ENCODE measurements at places on chromosomes 12 and 14.

GRCh38 chr14:64500088-64500487 is 3.5 kb downstream of the ZBTB25 start:
- no peak for DNase-seq

GRCh38 chr12:117514016-117514415 is 152.6 kb upstream of the NOS1 start:
- no peak for DNase-seq

- DNase-seq = no peak
These were observed 517.5 kb downstream of the NELL2 start for GRCh38 chr12:44358636-44359035.

GRCh38 chr12:96623155-96623554 is 133.8 kb downstream of the CFAP54 start:
- DNase-seq = no peak

GRCh38 chr14:96434040-96434439 is 42.1 kb downstream of the AK7 start:
- no peak for DNase-seq

- no peak for DNase-seq
These were observed 1064.1 kb upstream of the FLRT2 start for GRCh38 chr14:84465880-84466279.

GRCh38 chr14:61385002-61385685 is 63.8 kb downstream of the PRKCH start:
- DNase-seq = no peak

GRCh38 chr12:28390206-28390605 is 199.9 kb downstream of the CCDC91 start:
- no peak for DNase-seq

DNA sequence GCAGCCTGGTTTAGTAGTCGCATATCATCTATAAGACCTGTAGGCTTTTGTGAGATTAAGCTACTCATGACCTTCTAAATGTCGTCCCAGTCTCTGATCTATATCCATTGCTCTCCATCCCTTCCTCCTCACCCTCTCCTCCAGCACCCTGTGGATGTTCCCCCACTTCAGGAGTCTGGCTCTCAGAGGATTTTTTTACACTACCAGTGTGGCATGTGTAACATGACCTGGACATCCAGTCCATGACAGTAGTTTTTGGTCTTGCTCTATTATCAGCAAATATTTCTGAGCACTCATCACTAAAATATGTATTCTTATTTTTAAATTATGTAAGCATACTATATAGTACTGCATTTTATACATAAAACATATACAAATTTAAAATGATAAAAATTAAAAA is 142.1 kb downstream of the DYRK2 start:
- DNase-seq = no peak

DNA sequence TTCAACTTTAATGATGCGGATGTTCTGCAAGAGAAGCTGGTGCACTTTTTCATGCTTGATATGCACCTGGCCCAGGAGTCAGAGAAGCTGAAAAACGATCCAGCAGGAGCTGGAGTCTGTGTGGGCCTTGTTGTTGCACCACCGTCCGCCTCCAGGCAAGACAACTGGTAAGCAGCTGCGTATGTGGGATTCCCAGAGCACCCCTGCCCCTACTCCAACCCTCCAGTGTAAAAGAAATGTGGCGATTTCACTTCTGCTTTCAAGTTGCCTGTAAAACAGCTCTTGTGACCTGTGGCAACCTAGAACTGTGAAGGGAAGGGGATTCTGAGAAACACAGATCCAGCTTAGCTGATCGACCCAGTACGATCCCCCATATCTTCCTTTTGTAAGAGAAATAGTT is 154.1 kb upstream of the PELI2 start:
- no peak for DNase-seq

GRCh38 chr12:45587012-45587411 is 142.5 kb upstream of the ARID2 start:
- DNase-seq = no peak

GRCh38 chr12:124524231-124524925 is 43.0 kb downstream of the NCOR2 start:
- no peak for DNase-seq

GRCh38 chr12:32440120-32440865 is 40.9 kb downstream of the FGD4 start:
- no peak for DNase-seq

DNA sequence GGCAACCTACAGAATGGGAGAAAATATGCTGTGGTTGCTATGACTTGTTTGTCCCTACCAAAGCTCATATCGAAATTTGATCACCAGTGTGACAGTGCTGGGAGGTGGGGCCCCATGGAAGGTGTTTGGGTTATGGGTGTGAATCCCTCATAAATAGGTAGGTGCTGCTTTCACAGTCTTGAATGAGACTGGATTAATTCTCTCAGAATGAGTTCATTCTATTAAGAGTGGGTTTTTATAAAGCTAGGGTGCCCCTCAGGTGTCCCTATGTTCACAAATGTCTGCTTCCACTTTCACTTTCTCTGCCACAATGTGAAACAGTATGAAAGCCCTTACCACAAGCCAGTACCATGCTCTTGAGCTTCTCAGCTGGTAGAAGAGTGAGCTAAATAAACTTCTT is 133.5 kb downstream of the CPNE8 start:
- DNase-seq = peak; percentile 33

DNA sequence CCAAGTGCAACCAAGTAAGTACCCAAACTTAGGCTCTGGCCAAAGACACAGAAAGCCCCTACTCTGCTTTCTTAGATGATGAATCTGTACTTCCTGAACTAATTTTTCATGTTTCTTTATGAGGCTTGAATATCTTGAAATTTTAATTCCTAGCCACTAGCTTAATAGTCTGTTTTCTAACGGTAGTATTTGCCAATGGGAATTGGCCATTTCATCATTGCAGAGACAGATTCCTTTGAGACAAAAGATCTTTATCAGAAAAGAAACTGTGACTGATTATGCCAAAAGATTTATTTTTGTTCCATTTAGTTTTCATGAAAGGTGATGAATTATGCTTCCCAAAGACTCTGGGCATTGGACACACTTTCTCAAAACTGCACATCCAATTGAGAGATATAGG is 48.7 kb downstream of the DAD1 start:
- DNase-seq = no peak

GRCh38 chr14:54627540-54628363 is 60.8 kb downstream of the SAMD4A start:
- DNase-seq = peak; percentile 29

- DNase-seq = no peak
These were observed 77.9 kb downstream of the SPTB start for GRCh38 chr14:64801800-64802199.

DNA sequence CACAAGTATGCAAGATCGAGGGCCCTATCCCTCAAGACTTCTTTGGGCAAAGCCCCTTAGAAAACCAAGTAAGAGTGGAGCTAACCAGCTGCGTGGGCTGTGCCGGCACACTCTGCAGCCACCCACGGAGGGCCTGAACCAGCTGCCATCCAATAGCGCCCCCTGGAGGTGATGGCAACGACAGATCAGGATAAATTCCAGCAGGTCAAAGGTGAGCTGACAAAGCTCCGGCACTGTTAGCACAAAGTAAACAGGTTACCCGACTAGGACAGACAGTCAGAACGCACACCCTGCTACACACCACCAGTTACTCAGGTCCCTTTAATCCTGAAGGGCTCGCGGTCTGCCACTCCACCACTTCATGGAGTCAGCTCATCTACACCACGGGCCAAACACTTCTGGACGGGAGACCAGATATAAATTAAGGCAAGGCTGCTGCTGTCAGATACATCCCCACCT is 4.9 kb downstream of the ZBTB39 start:
- DNase-seq = peak; percentile 36
